Sigmoid colon (tissue), 7 donors: ENCODE measurements at places on chromosomes 2 and 18. TPM values are rescaled to one million over a fixed set of nuclear protein-coding genes. Genes with fewer than 3 reads are reported as not detected.

DNA sequence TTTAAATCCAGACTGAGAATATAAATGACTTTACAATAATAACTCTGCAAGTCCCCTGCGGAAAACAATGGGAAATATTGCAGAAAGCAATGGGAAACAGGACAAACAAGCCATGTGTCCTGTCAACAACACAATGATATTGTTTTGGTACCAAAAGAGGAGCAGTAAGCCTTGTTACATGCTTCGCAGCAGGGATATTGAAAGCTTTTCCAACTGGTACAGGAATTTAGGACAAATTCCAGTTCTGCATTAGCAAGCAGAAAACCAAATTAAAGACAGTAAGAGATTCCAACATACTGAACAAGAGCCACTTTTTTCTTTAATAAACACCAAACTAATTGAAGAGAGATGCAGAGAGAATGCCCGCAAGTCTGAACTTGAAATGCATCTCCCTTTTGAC is 30.0 kb downstream of the FRZB start:
- H3K36me3 ChIP-seq: no peaks in the 10 kb centered on the region
- no peaks in the 10 kb centered on the region for H3K27me3 ChIP-seq
- H3K4me1 ChIP-seq: no peaks in the 10 kb centered on the region

GRCh38 chr2:130391058-130391871 is 35.4 kb downstream of the PTPN18 start:
- DNase-seq: peak; percentile 85
- peak overlapping the region; percentile 61 for H3K4me3 ChIP-seq

DNA sequence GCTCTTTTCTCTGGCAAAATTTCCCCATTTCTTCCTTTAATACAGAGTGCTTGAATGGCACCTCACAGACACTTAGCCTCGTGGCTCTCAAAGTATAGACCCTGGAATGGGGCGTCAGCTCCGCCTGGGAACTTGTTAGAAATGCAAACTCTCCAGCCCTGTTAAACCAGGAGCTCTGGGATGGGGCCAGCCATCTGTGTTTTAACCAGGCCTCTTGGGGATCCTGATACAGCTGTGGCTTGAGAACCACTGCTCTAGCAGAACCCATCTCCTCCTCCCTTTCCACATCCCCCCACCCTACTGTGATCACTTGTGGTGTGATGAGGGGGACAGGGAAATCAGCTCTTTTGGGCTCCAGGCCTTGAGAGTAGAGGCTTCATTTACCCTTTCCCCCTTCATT is 15.9 kb downstream of the LTBP1 start:
- H3K36me3 ChIP-seq: no peaks in the 10 kb centered on the region
- no peak overlapping the region for H3K27ac ChIP-seq
- no peaks in the 10 kb centered on the region for H3K4me1 ChIP-seq
- H3K4me3 ChIP-seq: no peak overlapping the region
- no peaks in the 10 kb centered on the region for H3K27me3 ChIP-seq

DNA sequence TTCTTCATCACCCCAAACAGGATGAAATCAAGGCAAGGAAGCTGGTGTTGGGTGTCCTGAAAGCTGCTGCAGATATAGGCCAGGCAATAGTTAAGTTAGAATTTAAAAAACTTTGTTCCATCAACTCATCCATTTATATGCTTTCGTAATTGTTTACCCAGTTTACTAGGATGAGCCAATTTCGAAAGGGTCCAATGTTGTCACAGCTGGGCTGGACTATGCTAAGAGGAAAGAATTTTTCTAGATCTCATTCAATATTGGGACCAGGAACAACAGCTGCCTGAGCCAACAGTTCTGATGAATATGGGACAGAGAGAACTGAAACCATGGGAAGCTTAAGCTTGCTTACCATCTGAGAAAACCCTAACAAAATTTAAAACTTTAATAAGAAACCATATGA is 21.6 kb upstream of the SP3 start:
- peak overlapping the region; percentile 62 for H3K27ac ChIP-seq
- no peaks in the 10 kb centered on the region for H3K4me1 ChIP-seq
- H3K27me3 ChIP-seq: no peaks in the 10 kb centered on the region
- no peak overlapping the region for H3K4me3 ChIP-seq
- H3K36me3 ChIP-seq: no peaks in the 10 kb centered on the region
- peak; percentile 87 for DNase-seq

DNA sequence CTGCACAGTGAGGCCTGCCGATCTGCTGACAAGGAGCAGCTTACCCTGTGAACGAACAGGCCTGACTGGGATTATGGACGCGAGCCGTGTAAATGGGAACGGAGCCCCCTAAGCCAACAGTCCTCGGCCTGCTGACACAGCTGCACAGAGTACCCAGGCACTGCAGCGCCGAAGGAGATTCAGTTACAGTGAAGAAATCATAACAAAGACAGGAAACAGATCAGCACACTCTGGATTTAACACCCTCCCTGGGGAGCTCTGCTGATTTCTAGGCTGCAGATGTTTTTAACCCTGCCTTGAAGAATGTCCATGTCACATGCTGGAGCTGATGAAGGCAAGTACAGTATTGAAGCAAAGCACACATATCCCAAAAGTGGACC is 43.4 kb downstream of the COLEC12 start:
- H3K4me3 ChIP-seq: peak overlapping the region; percentile 7
- peaks cover 39% of the 10 kb centered on the region for H3K4me1 ChIP-seq
- peak; percentile 82 for DNase-seq
- no peaks in the 10 kb centered on the region for H3K36me3 ChIP-seq

DNA sequence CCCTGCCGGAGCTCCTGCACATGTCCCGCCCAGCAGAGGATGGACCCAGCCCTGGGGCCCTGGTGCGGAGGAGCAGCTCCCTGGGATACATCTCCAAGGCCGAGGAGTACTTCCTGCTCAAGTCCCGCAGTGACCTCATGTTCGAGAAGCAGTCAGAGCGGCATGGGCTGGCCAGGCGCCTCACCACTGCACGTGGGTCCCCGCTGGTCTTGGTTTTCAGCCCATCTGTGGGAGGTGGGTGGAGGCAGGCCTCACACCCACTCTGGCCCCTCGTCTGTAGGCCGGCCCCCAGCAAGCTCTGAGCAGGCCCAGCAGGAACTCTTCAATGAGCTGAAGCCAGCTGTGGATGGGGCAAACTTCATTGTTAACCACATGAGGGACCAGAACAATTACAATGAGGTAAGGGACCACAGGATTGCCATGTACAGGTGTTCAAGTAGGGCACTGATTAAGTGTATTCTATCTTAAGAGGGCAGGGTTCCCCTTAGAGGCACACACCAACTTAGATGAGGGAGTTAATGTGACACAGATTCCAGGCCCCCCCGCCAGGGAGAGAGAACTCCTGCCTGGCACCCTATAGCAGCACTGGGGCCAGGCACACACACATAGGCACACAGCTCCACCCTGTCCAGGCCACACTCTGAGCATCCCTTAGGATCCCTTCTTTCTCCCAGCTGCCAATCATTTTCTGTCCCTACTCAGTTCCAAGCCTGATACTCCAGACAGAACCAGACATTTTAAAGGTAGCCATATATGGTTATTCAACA is 5.4 kb upstream of the CHRNG start:
- H3K27me3 ChIP-seq: peaks cover 21% of the 10 kb centered on the region
- H3K27ac ChIP-seq: no peak overlapping the region
- DNase-seq: peak; percentile 32
- no peaks in the 10 kb centered on the region for H3K4me1 ChIP-seq

GRCh38 chr2:105889046-105889445 is 144.3 kb downstream of the NCK2 start:
- H3K27me3 ChIP-seq: no peaks in the 10 kb centered on the region
- peaks cover 6% of the 10 kb centered on the region for H3K36me3 ChIP-seq
- H3K4me3 ChIP-seq: no peak overlapping the region
- peaks cover 25% of the 10 kb centered on the region for H3K4me1 ChIP-seq

DNA sequence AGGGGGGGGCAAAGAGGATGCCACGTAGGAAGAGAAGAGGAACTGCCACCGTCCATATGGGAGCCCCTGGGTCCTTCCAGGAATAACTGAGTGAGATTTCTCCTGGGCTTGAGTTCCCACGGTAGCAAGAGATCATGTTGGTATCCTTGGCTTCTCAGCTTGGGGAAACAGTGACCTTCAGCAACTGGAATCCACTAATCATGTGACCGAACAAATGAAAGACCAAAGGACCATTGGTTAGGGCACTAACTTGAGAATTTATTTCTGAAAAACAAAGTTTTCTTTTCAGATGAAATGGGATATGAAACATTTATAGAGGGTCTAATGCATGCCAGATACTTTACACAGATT is 259.4 kb upstream of the ID2 start:
- no peaks in the 10 kb centered on the region for H3K27me3 ChIP-seq
- no peaks in the 10 kb centered on the region for H3K4me1 ChIP-seq
- peak; percentile 34 for DNase-seq
- H3K27ac ChIP-seq: no peak overlapping the region
- no peak overlapping the region for H3K4me3 ChIP-seq

DNA sequence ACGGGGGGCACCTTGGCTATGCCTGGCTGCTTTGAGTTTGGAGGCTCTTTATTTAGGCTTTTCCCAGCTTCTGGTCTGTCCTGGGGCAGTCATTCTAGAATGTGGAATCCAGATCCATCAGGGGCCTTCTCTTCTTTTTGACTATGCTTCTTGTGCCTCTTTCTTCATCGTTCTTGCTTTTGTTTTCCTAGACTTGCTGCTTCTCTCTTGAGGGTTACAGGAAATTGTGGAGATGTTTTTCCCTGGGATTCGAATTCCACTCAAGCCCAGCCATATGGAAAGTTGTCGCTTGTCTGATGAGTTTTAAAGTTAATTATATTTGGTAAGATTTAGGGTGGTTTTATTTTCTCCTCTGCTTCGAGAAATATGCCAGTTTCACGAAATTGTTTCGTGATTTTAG is 2.4 kb downstream of the GLI2 start:
- H3K4me1 ChIP-seq: peaks cover 61% of the 10 kb centered on the region
- H3K27ac ChIP-seq: peak overlapping the region; percentile 87
- no peak for DNase-seq
- H3K4me3 ChIP-seq: no peak overlapping the region
- peaks cover 8% of the 10 kb centered on the region for H3K27me3 ChIP-seq

DNA sequence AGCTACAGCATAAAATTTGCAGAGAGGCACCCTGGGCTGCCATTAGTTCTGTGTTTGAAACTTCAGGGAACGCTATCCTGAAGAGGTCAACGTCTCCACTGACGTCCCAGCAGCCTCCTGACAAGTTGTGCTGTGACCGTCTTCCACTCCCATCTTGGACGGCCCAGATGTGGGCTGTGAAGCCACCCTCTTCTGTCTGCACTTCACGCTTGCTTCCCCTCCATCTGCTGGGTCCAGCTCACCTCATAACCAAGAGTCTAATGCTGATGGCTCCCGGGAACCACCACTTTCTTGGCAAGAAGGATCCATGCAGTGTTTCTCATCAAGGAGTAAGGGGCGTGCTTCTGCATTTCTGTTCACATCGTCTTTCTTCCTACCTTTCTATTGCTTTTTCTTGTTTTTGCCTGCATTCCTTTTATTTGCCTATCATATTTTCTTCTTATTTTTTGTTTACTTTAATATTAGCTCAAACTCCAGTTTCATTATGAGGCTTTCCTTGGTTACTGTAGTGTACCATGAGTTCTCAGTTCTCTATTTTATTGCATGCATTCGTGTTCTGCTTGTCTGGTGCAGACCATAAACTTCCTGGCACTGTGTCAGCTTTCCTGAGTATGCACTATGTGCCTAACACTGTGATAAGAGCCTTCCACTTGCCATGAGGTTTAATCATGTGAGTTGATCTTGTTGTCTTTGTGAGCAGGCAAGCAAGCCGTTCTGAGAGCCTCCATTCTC is 631.8 kb upstream of the RAB6C start:
- no peaks in the 10 kb centered on the region for H3K4me1 ChIP-seq
- H3K4me3 ChIP-seq: no peak overlapping the region
- H3K27me3 ChIP-seq: no peaks in the 10 kb centered on the region
- DNase-seq: no peak
- H3K36me3 ChIP-seq: no peaks in the 10 kb centered on the region

GAD1 gene
- not detected for total RNA-seq

RAB1A gene
- total RNA-seq: 81.3 TPM

IFIH1 gene
- 11.1 TPM for total RNA-seq

REG3G gene
- not detected for total RNA-seq

ESPNL gene
- total RNA-seq: not detected

ANKRD62 gene
- 0.55 TPM for total RNA-seq
